ENCODE measurements at places on chromosomes 6 and 20.

GRCh38 chr6:79378957-79379356 is 144.5 kb upstream of the HMGN3 start:
- DNase-seq: no peak

DNA sequence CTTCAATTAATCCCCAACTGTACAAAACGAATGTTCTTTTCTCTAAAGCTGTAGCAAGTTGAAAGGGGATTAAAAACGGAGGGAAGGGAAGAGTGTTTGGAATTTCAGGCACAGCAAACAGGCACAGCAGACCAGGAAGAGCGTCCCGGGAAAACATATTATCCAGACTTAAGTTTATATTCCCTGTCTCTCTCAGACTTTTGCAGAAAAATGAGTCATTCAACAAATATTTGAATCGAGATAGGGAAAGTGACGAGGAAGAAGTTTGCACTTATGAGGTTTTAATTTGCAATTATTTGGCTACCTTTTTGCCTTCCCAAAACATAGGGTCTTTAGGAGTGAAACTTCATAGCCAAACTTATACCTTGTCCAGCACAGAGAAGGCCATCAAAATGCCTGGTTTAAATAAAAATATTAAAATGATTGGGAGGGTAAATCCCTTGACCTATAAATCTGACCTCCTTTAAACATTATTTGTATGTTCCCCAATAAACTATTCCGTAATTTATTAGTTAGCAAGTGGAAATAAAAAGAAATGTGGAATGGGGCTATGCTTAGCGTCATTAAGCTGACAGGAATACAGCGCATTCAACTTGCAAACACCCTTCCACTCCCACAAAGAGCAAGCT is 16.0 kb downstream of the HFE start:
- DNase-seq: no peak

GRCh38 chr6:39496915-39497314 is 174.4 kb upstream of the KCNK16 start:
- DNase-seq: no peak

GRCh38 chr6:103284835-103285234 is 1574.9 kb downstream of the HACE1 start:
- DNase-seq: no peak

DNA sequence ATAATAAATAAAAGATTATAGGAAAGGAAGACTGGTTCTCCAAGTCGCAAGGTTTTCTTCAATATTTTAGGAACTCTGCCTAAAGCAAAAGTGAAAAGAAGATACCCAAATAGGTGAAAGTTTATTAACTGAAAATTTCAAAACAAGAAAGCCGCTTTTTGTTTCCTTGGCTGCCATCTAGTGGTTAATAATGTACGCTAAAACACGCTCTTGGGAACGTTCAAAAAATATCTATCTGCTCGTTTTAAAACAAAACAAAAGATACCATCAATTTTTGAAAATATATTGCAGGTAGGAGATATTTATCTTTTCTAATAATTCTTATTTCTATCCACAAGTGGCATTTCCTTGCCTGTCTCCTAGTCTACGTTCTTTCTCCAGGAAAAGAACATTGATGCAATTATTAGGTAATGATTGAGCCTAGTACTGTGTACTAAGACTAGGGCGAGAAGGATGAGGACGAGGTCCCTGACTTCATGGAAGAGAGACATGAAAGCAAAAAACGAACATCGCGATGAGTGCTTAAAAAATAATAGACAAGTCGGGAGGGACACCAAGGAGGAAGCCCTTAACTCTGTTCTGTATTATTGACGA is 97.2 kb downstream of the SPTLC3 start:
- peak; percentile 12 for DNase-seq

DNA sequence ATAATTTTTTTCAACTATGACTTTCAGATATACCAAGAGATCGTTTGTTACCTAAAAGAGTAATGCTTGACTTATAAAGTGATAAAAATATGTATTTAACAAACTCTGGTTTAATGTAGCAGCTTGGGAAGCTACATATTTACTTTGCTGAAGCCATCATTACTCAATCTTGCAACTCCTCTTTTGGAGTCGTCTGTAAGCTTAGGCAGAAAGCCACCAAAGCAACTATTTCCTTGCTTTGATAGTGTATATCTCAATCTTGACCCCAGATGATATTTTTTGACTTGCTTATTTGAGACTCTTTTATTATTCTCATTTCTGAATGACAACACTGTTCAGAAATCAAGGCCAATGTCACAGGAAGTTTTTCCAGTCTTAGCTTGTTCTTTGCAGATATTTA is 183.0 kb downstream of the SAMD5 start:
- DNase-seq: no peak

DNA sequence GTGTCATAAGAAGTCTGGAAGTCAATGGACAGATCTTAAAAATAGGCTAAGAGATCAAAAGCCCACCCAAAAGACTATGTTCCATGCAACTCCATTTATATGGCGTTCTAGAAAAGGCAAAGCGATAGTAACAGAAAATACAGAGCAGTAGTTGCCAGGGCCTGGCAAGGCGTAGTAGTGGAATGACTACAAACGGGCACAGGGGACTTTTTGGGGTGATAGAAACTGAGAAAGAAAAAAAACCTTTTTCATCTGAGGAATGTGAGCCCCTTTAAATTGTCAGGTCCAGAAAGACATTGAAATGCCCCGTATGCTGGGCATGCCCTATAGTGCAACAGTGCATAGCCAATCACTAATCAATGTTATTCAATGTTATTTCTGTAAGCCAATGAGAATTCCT is 47.2 kb upstream of the FAM50B start:
- no peak for DNase-seq

DNA sequence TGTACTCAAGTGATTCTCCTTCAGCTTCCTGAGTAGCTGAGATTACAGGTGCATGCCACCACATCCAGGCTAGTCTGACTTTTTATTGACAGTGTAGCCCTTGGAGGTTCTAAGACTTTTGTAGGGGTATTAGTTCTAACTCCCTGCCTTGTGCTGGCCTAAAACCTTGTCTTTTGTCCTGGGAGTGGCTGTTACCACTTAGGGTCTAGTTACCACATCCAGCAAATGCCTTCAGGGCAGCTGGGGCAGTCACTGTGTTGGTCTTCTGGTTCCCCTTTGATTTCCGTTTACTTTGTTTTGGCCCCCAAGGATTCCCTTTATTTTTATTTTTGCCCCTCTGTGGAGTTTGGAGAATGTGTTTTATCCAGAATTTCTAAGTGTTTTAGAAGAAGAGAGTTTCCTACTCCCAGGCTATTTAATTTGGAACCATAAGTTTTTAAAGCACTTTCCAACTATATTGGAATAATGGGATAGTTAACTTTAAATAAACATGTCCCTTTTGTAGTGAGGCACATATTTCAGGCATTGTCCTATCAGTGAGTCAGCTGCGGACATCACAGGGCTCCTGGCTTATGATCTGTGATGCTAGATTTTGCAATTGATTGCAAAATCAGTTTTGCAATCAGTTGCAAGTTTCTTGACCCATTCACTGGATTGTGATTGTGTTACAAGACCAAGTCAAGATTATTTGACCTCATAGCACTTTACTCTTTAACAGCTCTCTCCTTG is 25.0 kb downstream of the IL22RA2 start:
- DNase-seq: no peak

DNA sequence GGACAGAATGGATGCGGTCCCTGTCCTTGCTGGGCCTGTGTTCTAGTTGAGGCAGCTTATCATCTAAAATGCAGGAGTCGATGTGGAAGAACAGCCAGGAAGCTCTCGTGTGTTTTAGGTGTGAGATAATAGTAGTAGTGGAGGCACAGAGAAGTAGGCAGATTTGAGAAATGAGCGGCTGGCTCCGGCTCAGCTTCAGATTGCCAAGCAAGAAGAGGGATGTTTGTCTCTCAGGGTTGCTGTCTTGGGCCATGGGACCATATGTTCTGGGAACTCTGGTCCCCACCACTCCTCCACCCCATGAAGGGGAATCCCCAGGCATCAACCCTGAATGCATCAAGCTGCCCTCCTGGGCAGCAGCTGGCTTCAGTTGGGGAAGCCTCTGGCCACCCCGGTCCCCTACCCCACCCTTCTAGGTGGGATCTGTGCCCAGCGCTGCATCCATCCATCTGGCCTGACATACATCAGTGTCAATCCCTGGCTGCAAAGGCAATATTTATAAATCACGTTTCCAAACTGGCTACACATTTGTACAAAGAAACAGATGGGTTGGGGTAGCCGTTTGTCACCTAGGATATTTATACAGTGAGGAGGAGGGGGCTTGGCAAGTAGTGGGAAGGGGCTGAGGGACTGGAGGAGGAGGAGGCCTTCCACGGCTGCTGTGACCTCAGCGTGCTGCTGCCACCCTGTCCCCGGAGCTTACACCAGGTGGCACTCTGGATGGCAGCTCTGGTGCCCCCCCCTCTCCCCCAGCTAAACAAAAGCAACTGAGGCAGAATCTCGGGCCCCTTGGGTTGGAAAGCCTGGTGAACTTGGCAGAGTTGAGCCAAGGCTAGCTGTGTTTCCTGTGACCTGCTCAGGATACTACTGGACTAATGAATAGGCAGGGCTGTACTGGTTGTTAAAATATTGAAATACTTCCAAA is 64.4 kb downstream of the CD40 start:
- DNase-seq: peak; percentile 86

DNA sequence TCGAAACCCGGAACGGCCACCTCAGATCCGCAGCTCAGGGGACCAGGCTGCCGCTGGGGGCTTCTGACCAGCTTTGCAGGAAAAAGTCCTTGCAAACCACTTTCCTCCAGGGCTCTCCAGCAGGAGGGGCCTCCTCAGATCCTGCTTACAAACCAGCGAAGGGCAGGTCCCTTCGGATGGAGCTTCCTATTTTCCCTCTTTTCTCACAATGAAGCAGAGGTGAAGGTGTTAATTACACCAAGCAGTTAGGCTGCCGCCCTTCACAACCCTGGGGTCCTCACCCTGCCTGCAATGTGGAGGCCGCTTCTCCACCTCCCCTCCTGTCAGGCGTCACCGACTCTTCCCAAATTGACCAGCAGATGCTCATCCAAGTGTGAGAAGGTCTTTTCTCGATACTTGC is 5.7 kb downstream of the ARHGAP40 start:
- no peak for DNase-seq

DNA sequence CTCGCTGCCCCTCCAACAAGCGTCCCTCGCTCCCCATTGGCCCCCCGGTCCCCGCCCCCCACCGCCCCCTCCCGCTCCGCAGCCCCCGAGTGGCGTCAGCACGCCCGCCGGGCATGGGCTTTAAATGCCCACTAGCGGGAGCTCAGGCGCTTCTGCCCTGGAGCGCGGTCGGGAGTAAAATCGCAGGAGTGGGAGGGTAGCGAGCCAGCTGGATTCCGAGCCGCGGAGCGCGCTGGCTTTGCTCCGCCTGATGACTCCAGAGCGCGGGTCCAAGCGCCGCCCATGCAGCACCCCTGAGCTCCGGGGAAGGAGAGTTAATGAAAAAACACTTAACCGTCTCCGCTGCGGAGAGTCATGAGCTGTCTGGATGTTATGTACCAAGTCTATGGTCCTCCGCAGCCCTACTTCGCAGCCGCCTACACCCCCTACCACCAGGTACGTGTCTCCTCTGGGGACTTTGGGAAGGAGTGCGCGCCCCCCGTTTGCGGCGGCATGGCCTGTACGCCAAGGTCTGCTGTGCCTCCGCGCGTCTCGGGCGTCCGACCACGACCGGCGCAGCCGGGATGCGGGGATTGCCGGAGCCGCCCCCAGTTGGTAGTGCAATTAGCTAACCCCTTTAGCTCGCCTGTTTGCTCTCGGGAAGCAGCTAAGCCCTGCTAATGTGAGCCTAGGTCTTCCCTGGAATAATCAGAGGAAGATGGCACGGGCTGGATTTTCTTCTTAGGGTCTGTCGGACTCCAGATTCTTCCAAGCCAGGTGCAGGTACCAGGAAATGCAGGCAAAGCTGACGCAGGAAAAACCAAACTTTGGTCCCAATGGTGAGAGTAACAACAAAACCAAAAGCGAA is at the start of gene VGLL2:
VGLL2 (plus strand) TSS at position 149 of the 847 bp plus-strand sequence; CDS start at position 355, 206 bp downstream.
- DNase-seq: no peak

DNA sequence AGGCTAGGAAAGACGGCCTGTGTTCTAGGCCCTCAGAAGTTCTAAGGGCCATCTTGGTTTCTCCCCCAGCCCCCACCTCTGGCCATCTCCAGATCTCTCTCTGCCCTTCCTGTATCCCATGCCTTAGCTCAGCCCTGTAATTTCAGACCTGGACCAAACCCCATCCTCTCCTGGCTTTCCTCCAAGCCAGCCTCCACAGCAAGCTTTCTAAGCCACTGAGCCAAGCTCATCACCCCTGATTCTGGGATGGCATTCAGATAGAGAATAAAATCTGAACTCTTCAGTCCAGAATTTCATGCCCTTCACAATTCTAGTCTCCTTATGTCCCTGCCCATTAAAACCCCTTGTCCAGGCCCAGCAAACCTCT is 18.9 kb upstream of the CCM2L start:
- DNase-seq: no peak

DNA sequence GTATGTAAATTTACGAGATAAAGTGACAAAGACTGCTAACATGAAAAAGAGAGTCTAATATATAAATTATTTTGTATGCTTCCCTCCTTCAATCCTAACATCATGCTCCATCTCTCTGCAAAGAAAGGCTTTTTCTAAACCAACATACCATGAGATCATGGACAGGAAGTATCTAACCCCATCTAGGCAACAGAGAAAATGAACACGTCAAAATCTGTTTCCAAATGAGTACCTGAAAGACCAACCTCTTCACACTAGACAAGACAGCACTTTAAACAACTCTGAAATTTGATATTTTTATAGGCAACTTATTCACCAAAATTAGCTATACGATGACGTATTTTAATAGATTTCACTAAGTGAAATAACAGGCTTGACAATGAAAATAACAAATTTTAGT is 54.6 kb downstream of the MAN1A1 start:
- DNase-seq: no peak

DNA sequence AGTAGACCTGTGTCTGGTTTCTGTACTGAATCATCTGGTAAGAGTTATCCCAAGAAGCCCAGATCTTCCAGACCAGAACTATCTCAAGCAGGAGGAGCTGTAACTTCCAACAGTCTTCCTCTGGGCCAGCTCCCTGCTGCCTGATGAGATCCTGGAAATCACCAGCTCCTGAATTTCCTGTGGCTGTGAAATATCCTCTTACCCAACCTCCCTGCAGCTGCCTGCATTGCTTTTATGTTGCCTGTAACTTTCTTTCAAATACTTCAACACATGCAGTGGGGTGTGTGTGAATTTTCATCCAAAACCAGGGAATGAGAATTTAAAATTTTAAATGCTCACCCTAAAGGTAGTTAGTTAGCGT is 160.5 kb upstream of the LAMP5 start:
- DNase-seq: no peak

DNA sequence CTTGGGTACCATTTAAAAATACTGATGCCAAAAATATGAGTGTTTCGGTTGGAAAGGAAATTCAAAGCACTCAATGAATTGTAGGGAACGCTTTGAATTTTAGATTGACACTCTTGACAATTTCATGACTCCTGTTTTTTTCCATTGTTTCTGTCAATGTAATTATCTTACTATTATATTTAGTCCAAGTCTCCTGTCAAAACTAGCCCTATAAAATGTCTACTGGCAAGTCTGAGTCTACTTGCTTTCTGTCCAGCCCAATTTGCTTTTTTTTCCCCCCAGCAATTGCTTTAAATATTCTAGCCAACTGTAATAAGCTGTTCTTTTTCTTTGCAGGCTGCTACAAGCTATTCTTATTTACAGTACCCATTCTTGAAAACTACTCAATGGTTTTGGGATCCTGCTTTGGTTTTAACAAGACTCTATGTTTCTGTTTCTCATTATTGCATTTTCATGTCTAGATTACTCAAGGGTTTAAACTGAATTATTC is 1103.9 kb upstream of the GJE1 start:
- DNase-seq: no peak

Data from NCI-H1694 (cell line).